ENCODE measurements at places on chromosomes 3 and 15. TPM values are rescaled to one million over a fixed set of nuclear protein-coding genes. Genes with fewer than 3 reads are reported as not detected.

- DNase-seq = peak; percentile 60
Observed at GRCh38 chr3:70811880-70812279, 499.4 kb upstream of the MDFIC2 start.

- DNase-seq = peak; percentile 56
Observed at GRCh38 chr15:25670025-25670554, 193.0 kb downstream of the ATP10A start.

- DNase-seq = no peak
Observed at GRCh38 chr3:161852744-161853143, 356.1 kb downstream of the OTOL1 start.

DNA sequence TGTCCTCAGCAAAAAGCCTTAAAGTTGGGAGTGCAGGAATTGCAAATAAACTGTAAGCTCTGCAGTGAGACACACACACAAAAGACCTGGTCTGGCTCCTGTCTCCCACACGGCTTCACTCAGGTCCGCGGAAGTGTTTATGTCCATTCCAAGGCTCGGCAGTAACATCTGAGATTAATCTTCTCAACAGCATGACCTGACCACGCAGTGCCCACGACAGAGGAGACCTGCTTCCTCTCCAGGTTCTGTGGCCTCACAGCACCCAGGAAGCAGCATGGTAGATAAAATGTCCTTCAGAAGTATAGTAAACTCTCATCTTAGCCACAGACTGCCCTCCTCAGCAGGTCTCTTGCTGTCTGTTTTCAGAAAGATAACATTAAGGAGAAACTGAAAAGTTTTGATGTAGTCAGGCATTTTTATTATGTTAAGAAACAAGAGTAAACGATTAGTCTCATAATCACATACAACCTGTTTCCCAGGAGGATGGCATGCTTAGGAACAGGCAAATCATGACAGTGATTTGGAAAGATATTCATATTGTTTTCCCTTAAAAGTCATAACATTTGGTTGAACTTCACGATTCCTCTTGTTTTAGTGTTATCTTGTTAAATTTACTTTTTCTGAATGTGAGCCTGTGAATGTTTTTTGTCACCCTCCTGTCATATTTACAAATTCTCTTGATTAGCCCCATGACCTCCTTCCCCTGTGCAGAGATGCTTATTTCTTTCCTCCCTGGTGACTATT, 34.6 kb downstream of the CD200R1L start:
- DNase-seq = no peak

GRCh38 chr3:172705170-172705569, 5.7 kb downstream of the NCEH1 start:
- no peak for DNase-seq

GRCh38 chr15:72481015-72481659, 7.0 kb downstream of the ARIH1 start:
- DNase-seq = no peak

DNA sequence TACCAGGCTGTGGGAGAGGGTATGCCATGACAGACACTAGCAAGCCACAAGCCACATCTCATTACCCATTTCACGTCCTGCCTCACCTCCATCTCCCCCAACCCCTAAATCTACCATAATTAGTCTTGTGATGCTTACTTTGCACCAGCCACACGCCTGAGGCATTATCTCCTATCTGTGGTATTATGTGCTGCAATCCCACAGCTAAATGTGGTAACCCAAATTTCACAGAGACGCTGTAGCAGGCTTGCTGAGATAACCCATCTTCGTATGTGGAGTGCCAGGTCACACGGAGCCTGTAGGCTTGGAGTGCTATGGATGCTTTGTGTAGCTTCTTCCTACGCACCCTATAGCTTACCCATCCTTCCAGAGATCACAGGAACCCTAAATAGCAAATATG, 256.7 kb upstream of the KCNH8 start:
- DNase-seq = no peak

DNA sequence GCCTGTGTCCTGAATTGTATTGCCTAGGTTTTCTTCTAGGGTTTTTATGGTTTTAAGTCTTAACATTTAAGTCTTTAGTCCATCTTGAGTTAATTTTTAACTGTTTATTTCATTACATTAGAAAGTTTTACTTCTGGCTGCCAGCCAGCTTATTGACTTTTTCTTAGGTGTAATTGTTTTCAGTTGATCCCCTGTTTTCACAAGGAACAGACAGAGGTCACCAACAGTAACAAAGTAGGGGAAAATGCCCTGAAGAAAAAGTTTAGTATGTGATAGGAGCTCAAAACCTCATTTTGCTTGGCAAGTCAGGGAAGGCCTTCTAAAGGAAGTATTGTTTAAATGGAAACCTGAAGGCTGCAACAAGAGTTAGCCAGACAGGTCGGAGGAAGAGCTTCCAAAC, 10.4 kb downstream of the WDR48 start:
- no peak for DNase-seq

GRCh38 chr15:31598620-31599019, 272.0 kb downstream of the KLF13 start:
- DNase-seq = no peak

DNA sequence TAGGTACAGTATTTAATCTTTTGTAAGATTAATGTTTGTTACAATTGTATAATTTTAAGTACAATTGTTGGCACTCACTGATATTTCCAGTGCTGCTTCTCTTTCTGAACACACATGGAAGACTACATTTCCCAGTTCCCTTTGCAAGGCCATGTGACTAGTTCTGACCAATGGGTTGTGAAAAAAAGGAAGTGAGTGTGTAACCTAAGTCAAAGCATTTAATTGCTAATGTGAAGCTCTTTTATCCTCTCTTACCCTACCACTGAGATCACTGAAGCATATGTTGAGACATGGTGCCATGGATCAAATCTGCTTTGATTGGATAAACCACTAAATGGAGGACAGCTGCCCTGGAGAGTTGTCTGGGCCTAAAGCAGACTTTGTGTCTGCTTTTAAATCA, 83.9 kb upstream of the PLXND1 start:
- DNase-seq = peak; percentile 38

- no peak for DNase-seq
Observed at GRCh38 chr15:40229956-40230355, 8.9 kb upstream of the PAK6 start.

The SLC6A11 gene
- 7.8 TPM for total RNA-seq

The EXD1 gene
- not detected for total RNA-seq

The REC114 gene
- not detected for total RNA-seq

The CORO2B gene
- 4.5 TPM for total RNA-seq
